ENCODE measurements at places on chromosomes 6 and 20.

- DNase-seq = no peak
These were observed 35.2 kb upstream of the CDH22 start for GRCh38 chr20:46343348-46343974.

- no peak for DNase-seq
These were observed 764.0 kb upstream of the CITED2 start for GRCh38 chr6:140138311-140139010.

DNA sequence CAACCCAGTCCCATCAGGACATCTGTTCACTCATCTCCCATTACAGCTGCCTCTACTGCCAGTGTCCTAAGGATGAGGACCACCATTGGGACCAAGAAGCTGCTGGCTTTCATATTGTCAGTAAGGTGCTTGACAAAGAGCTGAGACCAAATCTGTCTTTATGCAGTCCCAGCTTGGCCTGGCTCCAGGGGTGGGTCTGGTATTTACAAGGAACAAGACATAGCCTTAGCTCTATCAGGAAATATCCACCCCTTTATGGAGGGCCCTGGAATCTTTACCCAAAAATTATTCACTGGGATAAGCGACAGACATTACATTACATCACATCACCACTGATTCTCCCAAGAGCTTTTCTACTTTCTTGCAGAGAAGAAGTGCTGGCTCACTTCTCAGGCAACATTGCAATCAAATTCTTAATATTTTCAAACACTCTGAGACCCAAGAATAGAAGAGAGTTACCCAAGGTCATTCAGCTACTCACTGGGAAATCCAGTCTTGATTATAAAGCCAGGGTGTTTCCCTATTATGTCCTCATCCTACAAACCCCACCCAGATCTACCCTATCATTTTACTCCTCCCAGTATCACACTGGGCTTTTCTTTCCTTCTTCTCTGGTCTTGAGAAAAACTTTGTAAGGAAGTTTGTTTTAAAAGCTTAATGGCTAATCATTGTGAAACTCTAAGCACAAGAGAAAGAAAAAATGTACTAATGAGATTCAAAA, 11.5 kb upstream of the PI3 start:
- DNase-seq = no peak

DNA sequence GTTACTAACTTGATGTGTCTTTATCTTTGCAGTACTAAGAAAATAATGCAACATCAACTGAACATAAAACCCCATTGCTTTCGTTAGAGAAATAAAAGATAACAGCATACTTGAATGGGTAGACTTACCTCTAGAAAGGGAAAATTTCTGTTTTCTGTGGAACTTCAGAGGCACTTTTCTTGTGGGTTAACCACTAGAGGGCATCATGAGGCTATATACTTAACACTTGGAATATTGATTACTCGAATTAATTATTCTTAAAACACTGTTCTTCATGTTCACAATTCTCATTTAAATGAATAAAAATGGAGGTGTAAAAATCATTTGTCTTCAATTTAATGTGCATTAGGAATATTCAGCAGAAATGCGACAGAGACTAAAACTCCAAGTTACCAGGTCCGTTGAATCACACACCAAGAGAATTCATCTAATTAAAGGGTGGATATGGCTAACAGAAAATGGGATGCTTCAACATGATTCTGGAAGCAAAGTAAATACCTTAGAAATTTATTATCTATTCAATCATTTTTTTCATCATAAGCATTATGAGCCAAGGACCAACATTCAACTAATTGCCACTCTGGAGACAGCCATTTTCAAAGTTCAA, 330.8 kb upstream of the PREP start:
- DNase-seq = no peak

- no peak for DNase-seq
These were observed 80.7 kb upstream of the CD83 start for GRCh38 chr6:14036911-14037310.
